ENCODE measurements at places on chromosomes 3 and 15.

DNA sequence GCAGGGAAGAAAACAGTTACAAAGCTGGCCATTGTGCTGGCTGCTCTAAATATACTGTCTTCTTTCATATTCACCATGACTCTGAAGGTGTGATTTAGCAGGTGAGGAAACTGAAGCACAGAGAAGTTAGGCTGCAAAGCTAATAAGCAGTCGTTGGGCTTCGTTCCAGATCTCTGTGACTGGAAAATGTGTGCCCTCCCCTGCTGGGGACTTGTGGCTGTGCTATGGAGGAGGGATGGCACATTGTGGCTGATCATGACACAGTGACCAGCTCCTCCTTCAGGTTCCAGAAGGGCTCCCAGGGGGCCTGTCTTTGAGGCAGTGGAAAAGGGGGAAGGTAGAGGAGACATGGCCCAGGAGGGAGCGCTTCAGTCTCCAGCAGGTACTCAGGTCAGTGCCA lies 19.2 kb downstream of the PXK start:
- DNase-seq, result no peak

DNA sequence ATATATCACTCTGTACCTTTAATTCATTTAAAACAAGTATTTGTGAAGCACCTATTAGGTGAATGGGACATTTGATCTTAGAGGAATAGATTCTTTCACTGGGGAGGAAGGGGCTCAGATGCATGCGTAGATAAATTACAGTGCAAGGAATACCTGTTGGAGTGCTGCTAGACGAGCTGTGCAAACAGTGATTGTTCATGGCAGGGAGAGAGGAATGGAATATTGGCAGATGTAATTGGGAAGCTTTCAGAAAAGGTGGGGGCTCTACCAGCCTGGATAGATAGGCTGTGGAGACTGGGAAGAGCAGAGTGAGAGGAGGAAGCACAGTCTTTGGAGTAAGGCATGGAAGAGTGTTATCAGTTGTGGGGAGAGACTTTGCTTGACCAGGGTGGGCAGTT lies 116.8 kb downstream of the AKAP13 start:
- no peak for DNase-seq

GRCh38 chr15:77457905-77458265 lies 37.2 kb downstream of the HMG20A start:
- no peak for DNase-seq

DNA sequence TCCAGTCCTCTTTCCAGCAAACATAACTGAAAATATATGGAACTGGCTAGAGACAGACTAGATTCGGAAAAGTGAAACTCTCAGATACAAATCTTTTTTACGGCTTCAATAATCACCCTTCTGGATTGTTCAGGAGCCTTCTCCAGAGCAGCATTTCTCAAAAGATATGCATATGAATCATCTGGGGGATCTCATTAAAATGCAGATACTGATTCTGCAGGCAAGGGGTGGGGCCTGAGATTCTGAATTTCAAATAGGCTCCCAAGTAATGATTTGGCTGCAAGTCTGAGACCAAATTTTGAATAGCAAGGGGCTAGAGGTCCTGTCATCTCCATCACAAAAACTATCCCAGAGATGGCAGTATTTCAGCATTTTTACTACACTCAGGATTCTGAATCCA lies 165.4 kb downstream of the CTNNB1 start:
- no peak for DNase-seq

DNA sequence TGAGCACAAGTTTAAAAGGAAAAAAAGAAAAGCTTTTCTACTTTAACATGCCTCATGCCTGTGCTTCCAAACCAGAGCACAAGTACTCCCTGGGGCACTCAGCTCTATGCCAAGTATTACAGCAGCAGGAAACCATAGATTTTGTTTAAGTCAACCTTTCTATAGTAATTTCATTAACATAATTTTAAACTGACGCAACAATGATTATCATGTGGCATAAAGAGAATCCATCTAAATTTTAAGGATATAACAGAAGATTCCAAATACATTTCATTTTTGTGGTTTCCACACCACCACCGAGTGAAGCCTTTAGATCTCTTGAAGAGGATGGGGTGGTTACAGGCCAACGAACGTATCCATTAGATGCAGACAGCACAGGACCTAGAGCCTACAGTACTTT lies 112.1 kb downstream of the TNIK start:
- DNase-seq, result no peak

DNA sequence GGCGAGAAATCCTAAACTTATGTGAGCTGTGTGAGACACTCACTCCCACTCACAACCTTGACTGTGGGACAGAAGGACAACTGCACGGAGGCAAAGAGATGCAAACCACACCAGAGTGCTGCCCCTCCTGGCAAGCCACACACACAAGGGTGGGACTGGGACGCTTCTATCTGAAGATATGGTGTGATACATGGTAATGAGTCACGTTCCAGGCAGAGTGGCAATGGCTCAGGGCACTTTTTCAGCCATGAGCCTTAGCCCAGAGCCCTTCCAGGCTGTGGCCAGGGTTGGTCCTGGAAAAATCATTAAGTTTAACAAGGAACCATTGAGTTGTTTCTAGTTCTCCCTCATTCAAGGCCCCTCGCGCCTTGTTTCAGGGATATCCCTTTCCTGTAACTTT lies 56.1 kb downstream of the WNT5A start:
- no peak for DNase-seq

DNA sequence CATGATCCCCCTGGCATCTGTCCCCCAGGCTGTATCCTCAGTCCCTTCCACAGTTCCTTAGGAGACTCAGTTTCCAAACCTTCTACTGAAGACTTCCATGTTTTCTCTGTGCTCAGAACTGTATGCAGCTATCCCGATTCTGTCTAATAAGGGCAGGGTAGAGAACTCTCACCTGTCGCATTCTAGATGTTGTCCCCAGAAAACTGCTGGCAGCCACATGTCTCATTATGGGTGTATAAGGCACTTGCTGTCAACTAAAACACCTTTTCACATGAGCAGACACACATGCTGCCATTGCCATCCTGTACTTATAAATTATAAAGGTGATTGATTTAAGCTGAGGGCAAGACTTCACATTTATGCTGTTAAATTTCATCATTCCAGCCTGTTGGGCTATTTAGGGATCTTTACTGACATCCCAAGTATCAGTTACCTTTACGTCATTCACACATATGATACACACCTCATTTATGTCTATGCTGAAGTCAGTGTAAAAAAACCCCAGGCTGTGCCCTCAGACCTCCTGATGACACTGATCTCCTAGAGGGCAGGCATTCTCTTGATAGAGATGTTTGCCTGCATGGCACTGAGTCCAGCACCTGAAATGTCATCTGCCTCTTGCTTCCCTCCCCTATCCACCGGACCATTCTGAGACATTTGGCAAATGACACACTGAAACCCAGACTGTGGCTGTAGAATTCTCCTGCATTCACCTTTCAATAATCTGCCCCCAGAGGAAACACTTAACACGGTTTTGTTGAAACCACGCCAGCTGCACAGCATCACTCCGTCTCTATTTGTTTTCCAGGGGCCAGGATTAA lies 35.8 kb downstream of the BTD start:
- DNase-seq, result no peak

GRCh38 chr15:69940441-69941300 lies 157.0 kb downstream of the TLE3 start:
- no peak for DNase-seq

DNA sequence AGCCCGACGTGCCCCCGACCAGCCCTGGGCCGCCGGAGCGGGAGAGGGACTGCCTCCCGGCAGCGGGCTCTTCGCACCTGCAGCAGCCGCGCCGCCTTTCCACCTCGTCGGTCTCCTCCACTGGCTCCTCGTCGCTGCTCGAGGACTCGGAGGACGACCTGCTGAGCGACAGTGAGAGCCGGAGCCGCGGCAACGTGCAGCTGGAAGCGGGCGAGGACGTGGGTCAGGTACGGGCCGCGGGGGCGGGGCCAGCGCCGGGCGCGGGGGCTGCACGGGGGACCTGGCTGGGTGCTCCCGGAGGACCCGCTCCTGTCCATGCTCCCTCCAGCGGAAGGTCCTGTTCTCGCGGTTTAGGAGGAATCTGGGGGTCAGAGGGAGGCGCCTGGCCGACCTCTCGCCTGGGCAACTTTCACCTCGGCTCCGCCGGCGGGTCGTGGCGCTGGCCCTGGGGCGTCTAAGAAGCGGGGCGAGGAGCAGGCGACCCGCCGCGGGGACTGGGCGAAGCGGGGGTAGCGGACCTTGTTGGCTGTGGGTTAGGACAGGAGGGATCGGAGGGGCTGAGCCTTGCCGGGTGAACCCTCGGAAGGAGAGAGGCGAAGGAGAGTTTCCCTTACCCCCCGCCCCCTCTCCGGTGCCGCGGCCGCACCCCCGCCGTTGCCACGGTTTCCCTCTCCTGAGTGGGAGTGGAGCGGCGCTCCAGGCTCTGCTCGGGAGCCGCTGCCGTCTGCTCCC lies 682 bp downstream of the ITPKA start:
- no peak for DNase-seq

GRCh38 chr3:10406414-10406813 lies 85.5 kb upstream of the SEC13 start:
- DNase-seq, result no peak

- no peak for DNase-seq
Measured at GRCh38 chr3:140088513-140088912, 153.5 kb downstream of the CLSTN2 start.

DNA sequence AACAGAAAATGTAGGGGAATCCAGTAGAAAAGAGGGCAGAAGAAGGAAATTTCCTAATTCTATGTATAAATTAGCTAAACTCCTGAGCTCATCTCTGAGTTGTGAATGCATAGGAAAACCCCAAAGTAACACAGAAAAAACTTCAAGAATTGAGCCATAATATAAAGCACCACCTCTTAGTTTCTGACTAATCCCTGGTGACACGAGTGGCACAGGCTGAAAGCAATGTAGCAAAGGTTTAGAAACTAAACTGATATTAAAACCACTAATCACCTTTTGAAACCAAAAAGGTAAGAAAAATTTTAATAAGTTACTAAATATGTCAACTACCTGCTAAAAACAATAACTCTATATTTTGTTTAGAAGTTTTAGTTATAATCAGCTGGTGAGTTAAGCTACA lies 255.6 kb upstream of the NECTIN3 start:
- no peak for DNase-seq

DNA sequence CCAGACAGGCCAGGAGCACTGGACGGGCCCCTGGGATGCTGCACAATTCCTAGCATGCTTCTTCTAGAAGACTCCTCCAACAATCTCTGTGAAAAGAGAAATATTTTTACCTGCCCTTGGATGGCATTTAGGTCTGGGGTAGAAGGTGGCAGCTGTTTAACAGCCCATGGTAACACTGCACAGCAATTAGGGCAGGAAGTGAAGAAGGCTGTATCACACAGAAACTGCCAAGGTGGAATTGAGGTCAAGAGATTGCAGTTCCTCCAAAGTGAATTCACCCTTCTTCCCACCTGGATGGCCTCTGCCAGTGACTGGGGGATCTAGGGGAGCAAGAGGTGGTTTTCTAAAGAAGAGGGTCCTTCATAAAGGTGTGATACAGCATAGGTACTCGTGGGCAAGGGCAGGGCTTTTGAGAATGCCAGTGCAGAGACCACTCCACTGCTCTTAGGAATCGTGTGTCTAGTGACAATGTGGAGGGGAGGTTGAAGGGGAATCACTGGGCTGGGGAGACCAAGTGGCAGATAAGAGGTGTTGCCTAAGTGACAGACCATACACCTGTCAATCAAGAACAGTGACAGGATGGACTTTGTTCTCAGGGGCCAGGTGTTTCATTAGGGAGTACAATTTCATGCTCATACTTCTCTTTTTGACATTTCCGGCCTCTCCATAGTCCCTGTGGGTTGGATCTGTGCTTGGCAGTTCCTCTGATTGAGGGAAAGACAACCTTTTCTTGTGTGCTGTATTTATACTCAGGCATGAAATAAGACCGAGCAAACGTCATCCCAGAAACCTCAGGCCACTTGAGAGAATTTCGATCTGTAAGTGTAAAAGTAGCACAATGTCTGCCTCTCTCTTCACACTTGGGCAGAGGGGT lies 83.5 kb upstream of the BCL6 start:
- DNase-seq, result no peak

- DNase-seq, result no peak
Measured at GRCh38 chr15:55420171-55420866, 12.0 kb downstream of the PIERCE2 start.

GRCh38 chr3:25973122-25973521 lies 183.2 kb downstream of the OXSM start:
- no peak for DNase-seq

- DNase-seq, result no peak
Measured at GRCh38 chr15:62465173-62465572, 300.1 kb upstream of the C2CD4B start.

- no peak for DNase-seq
Measured at GRCh38 chr15:97126553-97127233, 796.2 kb downstream of the NR2F2 start.

DNA sequence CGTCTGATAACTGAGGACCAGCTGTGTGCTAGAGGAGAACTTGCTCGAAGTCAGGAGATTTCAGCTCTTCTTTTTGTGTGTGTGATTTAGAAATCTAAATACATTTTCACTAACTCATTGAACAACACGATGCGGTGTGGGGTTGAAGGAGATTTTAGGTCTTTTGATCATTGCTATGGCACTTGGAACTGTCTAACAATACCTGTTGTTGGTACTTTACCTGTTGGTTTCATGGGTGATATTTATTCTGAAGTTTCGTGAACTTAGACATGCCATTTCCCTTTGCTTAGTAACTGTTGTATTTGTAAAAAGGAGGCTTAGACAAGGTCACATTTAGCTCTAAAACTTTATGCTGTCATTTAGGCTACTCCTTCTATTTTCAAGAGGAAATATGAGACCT lies 99.9 kb downstream of the ITPR1 start:
- no peak for DNase-seq

GRCh38 chr3:152083135-152083534 lies 185.6 kb upstream of the MBNL1 start:
- DNase-seq, result no peak

DNA sequence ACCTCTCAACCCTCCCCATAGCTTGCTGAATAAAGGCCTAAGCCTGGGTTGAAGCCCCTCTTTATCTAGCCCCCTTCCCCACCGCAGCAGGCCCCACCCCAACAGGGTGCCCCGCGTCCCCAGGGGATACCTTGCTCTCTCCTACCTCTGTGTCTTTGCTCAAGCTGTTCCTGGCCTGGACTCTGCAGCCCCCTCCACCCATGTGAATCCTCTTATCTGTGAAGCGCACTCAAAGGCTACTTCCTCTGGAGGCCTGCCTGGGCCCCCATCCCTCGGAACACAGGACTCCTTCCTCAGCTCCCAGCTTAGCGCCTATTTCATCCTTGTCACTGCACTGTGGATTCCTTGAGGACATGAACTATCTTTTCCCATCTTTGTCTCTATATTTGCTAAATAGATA lies 61.4 kb upstream of the HERC1 start:
- no peak for DNase-seq

- DNase-seq, result no peak
Measured at GRCh38 chr15:90703455-90703854, 13.7 kb upstream of the BLM start.

GRCh38 chr3:30764891-30765290 lies 129.6 kb downstream of the GADL1 start:
- DNase-seq, result no peak

DNA sequence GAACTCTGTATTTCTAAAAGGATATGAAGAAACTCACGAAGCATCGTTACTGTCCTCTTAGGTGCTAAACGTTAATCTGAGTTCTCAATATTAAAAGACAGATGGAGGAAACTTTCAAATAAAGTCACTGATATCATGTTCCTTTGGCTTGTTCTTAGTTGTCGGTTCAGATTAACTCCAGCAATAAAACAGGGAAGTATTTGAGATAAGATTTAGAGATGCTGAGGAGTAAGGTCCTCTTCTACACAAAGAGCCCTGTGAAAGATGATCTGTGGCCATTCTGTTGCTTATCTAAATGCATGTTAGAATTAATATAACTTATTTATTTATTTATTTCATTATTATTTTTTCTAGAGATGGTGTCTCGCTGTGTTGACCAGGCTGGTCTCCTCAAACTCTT lies 19.2 kb downstream of the AKAP13 start:
- DNase-seq, result no peak

GRCh38 chr15:63301088-63301487 lies 23.7 kb downstream of the APH1B start:
- no peak for DNase-seq
